RPMI7951 (cell line): ENCODE measurements at places on chromosomes 7 and 10. TPM values are rescaled to one million over a fixed set of nuclear protein-coding genes. Genes with fewer than 3 reads are reported as not detected.

GRCh38 chr7:42650171-42650570 lies 261.7 kb downstream of the C7orf25 start:
- DNase-seq: peak; percentile 56

GRCh38 chr10:59648711-59649201 lies 60.9 kb downstream of the SLC16A9 start:
- no peak for DNase-seq

DNA sequence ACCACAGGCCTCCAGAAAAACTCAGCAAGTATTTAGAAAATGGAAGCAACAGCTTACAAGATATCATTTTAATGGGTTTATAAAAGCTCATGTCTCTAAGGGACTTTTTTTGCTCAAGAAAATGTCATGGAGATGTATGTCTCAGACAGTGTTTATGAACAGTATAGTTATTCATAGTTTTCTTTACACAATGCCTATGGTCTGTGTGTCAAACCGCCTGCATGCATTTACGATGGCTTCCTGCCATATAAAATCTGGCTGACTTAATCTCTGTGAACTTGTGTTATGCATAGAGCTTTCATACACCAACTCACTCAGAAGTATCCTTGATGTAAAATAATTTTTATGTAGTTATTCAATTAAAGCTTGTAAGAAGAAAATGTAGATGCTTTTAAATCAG lies 1314.2 kb upstream of the LRRTM3 start:
- DNase-seq: peak; percentile 34

- DNase-seq: peak; percentile 99
Observed at GRCh38 chr10:78336402-78336791, 302.7 kb downstream of the RPS24 start.

DNA sequence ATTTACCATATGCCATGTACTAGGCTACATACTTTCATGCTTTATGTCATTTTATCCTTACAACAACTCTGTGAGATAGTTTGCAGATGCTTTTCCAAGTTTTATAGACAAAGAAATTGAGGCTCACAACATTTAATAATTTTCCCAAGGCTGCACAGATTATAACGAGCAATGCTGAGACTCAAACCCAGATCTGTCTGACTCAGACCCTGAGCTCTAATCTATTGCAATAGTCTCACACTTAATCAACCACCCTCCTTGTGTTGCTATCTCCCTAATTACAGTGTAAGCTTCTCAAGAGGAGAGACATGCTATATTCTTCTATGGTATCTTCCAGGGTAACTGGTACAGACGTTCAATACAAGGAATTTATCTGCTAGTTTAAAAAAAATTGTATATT lies 247.6 kb downstream of the WDR11 start:
- DNase-seq: no peak

- DNase-seq: no peak
Observed at GRCh38 chr10:93370961-93371360, 111.2 kb downstream of the MYOF start.

GRCh38 chr7:7565018-7565680 lies 1.5 kb upstream of the MIOS start:
- DNase-seq: no peak

The ARHGAP22 gene
- total RNA-seq: 20.7 and 31.0 TPM in 2 replicates

The TRIL gene
- total RNA-seq: 6.4 and 7.1 TPM in 2 replicates

The CUZD1 gene
- total RNA-seq: 0.48 and 0.59 TPM in 2 replicates

The ODAD2 gene
- not detected in 2 replicates for total RNA-seq
